Activated naive CD4-positive, alpha-beta T cell treated with anti-CD3 and anti-CD28 coated beads for 36 hours (primary cell): ENCODE measurements at places on chromosomes 13 and 19.
A peak's percentile ranks its signal among the peaks of the same experiment; 100 is the strongest.

GRCh38 chr13:74158028-74158427, 23.8 kb upstream of the KLF12 start:
- DNase-seq: no peak
- no peak overlapping the region for H3K27ac ChIP-seq
- no peaks in the 10 kb centered on the region for H3K36me3 ChIP-seq
- H3K27me3 ChIP-seq: no peaks in the 10 kb centered on the region
- no peak overlapping the region for H3K4me3 ChIP-seq

- DNase-seq: no peak
- peaks cover 3% of the 10 kb centered on the region for H3K36me3 ChIP-seq
- no peak overlapping the region for H3K27ac ChIP-seq
- no peak overlapping the region for H3K4me3 ChIP-seq
- H3K27me3 ChIP-seq: no peaks in the 10 kb centered on the region
These were observed 108.9 kb downstream of the MAB21L1 start for GRCh38 chr13:35367586-35367985.

DNA sequence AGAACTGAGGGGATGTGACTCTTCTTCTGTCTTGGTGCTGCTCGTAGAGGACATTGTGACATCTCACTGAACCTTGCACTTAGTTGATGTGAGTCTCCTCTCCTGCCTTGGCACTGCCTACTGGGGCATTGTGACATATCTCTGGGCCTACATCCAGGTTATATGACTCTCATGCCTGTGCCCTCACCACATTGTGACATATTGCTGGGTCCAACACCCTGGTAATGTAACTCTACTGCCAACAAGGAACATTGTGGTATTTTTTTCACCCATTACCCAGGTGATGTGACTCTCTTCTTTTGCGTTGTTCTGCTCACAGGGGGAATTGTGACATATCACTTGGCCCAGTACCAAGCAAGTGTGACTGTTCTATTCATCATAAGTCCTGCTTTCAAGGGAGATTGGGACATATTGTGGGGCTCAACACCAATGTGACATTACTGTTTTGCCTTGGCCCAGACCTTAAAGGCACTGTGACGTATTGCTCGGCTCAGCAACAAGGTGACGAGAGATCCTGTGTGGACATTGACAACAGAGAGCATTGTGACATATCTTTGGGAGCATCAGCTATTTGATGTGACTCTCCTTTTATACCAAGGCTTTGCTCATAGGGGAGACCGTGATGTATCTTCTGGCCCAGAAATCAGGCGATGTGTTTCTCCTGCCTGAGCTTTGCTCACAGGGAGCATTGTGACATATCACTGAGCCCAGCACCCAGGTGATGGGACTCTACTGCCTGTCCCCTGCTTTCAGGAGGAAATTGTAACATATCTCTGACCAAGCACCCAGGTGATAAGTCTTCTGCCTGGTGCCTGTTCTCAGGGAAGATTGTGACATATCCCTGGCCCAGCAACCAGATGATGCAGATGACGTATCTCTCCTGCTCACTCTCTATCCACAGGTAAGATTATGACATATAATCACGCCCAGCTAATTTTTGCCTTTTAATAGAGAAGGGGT, 12.2 kb upstream of the ZNF429 start:
- H3K4me3 ChIP-seq: no peak overlapping the region
- no peaks in the 10 kb centered on the region for H3K27me3 ChIP-seq
- H3K36me3 ChIP-seq: peaks cover 17% of the 10 kb centered on the region
- H3K27ac ChIP-seq: no peak overlapping the region

DNA sequence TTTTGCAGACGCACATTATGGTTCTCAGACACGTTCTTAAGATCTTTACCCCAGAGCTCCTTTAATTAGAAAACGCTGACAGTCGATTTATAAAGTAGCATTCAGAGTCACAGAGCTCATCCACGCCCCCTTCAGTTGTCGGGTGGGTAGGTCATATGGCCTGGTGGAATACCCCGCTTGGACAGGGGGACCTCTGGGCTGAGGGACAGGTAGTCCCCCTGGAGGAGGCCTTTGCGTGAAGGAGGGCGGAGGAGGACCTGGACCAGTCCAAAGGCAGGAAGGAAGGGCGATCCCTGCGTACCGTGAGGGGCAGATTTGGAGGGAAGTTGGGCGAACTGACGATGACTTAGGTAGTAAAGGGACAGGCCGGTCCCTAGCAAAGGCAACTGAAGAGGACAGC, 20.5 kb downstream of the VASP start:
- H3K4me1 ChIP-seq: peaks cover 23% of the 10 kb centered on the region
- no peak overlapping the region for H3K27ac ChIP-seq
- H3K36me3 ChIP-seq: peaks cover 20% of the 10 kb centered on the region
- no peaks in the 10 kb centered on the region for H3K27me3 ChIP-seq
- H3K4me3 ChIP-seq: no peak overlapping the region

DNA sequence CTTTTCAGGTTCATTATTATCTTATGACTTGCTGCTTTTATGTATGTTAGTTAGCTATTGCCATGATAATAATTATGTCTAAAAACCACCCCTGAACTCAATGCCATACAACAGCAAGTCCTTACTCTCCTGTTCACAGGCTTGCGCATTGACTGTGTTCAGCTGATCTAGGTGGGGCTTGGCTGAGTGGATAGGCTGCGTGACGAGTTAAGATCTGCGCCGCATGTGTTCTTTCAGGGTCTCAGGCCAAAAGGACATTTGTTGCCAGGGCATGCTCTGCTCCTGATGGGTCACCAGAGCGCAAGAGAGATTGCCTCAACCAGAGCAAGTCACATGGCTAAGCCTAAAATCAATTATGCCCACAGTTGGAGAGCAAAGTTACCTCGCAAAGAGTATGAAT, 859 bp downstream of the ZNF568 start:
- peaks cover 17% of the 10 kb centered on the region for H3K4me1 ChIP-seq
- DNase-seq: no peak
- no peaks in the 10 kb centered on the region for H3K27me3 ChIP-seq
- peaks cover 69% of the 10 kb centered on the region for H3K36me3 ChIP-seq
- peak overlapping the region; percentile 91 for H3K27ac ChIP-seq
- peak overlapping the region; percentile 87 for H3K4me3 ChIP-seq
